ENCODE measurements at places on chromosomes 2 and 18.

- no peak for DNase-seq
Observed at GRCh38 chr2:72057308-72057707, 90.4 kb downstream of the CYP26B1 start.

GRCh38 chr2:66733364-66733999 is 298.6 kb downstream of the MEIS1 start:
- DNase-seq = no peak

DNA sequence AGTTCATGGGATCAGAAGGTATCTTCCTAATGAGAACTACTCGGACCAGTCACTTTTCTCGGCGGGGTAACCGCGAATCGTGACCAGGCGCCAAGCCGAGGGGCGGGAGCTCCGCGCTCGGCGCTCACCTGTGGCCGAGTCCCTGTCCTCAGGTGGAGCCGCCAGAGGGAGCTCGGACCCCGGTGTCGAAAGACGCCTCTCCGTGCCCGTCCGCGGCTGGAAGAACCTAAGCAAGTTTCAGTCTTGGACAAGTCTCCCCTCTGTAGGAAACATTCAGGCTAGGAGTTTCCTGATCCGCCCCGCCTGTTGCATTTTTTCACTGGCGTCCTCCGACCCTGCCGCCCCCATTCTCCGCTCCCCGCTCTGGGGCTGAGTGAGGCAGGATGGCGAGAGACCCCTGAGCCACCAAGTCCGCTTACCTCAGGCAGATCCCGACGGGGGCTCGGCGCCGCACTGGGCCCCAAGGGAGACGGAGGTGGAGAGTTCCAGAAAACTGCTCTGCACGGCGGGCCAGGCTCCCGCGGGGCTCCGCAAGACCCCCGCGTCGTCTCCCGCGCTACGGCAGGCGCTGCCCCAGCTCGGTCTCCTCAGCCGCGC is 480 bp downstream of the DSEL start:
- DNase-seq = peak; percentile 21

GRCh38 chr2:239826786-239827522 is 198.2 kb downstream of the NDUFA10 start:
- no peak for DNase-seq

DNA sequence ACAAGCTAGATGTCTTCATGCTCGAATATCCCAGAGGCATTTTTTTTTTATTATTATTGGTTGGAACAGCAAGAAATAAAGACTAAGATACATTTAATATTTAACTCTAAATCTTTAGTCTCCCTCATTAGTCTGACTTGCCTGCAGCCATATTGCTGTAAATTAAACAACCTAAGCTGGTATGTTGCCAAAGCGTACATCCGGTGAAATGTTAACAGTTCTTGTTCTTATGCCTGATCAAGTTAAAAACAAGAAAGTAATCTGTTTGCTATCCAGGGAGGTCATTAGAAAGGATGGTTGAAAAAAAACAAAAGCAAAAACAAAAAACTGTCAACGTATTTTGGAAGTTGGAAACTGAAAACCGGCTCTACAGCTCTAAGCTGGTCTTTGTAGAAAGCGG is 125.9 kb upstream of the NABP1 start:
- no peak for DNase-seq

DNA sequence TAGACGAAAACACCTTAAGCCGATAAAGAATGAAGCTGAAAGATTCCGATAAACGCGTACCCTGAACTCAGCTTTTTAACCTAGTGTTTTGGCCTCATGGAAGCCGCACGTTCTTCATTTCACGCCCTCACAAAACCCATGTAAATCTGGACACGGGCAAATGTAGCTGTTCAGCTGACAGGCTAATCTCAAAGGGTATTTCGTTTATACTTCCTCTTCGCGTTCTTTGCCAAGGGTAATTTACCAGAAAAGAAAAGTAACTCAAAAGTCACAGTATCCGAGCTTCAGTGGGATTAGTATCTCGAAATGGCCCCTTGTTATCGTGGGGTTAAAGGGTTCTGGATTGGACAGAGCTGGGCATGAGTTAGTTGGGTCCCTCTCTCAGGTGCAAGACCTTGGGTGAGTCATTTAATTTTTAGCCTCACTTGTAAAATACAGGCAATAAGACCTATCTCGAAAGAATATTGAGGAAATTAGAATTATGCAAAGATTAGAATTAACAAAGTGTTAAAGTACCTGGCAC is 22.0 kb upstream of the STPG4 start:
- no peak for DNase-seq

DNA sequence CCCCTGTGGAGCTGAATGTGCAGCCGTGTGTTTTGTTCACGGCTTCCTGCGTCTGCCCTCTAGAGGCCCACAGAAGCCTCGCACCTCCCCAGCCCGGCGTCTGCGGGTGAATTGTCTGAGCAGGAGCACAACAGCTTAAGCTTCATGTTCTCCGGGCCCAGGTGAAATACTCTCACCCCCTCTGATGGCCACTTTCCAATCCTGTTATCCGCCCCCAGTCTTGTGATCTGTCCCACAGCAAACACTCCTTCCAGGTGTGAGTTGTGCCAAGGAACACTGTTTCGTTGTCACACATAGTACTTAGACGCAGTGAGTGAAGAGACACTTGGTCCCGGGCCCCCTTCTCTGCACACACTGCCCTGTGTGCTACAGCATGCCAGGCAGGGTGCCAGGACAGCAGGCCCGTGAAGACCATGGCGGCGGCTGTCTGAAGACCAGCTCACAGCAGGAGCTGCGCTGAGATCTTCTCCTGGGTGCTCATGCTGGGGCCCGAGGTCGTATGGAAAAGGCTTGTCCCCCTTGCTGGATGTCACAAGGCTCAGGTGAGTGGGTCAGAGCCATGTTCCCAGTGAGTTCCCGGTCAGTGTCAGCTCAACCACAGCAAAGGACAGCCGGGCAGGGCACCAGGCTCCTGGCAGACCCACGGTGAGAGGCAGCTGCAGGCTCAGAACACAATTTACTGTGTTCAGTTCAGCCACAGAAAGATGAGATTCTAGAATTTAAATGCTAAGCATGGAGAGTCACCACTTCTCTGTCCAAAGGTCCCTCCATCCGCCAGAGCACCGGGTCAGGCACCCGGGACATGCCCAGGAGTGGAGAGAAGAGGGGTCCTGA is 6.8 kb upstream of the PXDN start:
- peak; percentile 6 for DNase-seq

DNA sequence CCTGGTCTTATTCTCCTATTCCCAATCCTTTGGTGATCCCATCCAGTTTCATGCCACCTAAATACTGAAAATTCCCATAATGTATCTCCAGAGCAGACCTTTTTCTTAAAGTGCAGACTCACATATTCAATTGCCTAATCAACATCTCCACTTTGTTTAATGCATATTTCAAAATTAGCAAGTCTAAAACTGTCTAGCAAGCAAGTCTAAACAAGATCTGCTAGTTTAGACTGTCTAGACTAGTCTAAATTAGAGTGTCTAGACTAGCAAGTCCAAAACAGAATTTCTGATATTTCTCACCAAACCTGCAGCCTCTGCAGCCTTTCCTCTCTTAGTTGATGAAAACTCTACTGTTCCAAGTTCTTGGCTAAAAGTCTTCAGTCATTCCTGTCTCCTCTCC is 44.6 kb downstream of the THUMPD2 start:
- DNase-seq = no peak

All from stimulated activated CD8-positive, alpha-beta memory T cell treated with anti-CD3 and anti-CD28 coated beads, Interleukin-4, amount 100 ng/mL, for 1 hour (primary cell).